B cell (primary cell): ENCODE measurements at places on chromosomes 6 and 20.

DNA sequence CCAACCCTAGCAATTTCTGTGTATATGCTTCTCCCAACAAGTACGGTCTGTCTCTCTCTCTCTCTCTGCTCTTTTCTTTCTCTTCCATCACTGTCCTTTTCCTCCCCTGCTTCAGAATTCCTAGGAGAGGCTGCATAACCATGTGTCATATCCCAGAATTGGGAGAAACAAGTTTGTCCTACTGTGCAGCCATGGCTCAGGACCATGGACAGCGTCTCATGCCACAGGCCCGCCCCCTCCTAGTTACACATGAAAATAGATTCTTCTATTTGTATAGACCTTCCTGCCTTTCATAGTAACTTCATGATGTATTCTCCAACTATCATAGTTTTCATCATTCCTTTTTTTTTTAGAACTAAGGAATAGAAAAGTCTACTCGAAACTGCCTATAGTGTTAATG, 98.0 kb downstream of the FNDC1 start:
- H3K27ac ChIP-seq = no peak overlapping the region
- H3K36me3 ChIP-seq = no peaks in the 10 kb centered on the region
- H3K27me3 ChIP-seq = no peaks in the 10 kb centered on the region
- no peak overlapping the region for H3K4me3 ChIP-seq
- H3K4me1 ChIP-seq = no peaks in the 10 kb centered on the region

DNA sequence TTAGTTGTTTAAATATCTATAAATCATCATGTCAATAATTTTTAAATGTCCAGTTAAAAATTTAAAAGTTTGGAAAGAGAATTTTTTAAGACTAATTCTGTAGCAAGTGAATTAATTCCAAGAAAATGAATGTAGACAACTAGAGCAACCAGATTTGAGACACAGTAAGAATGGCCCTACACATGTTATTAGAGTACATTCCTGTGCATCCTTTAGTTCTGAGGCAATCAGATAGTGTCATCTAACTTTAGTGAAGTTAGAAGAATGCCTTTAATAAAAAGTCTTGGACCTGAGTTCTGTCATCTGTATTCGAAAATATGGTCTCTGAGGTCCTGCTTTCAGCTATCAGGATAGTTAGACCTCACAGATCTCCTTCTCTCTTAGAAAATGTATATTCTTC, 63.7 kb downstream of the HIVEP2 start:
- no peaks in the 10 kb centered on the region for H3K27me3 ChIP-seq
- DNase-seq = no peak
- no peak overlapping the region for H3K4me3 ChIP-seq

DNA sequence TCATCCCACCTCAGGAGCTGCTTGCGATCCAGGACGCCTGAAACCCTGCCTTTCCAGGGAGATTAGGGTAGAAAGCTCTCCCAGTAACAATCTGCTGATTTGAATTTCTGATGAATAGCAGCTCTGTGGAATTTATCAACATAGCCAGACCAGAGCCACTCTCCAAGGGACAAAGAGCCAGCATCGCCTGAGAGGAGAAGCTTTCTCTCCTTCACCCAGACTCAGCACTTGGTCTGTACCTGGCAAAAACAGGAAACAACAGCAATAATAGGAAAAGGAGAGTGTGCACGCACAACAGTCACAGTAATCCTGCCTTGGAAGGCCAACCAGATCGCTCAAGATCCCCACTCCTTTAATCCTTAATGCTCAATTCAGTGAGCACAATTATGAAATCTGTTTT, 22.3 kb upstream of the ROS1 start:
- DNase-seq = no peak
- no peak overlapping the region for H3K4me3 ChIP-seq
- no peaks in the 10 kb centered on the region for H3K36me3 ChIP-seq
- peaks cover 17% of the 10 kb centered on the region for H3K27me3 ChIP-seq
- H3K27ac ChIP-seq = no peak overlapping the region

DNA sequence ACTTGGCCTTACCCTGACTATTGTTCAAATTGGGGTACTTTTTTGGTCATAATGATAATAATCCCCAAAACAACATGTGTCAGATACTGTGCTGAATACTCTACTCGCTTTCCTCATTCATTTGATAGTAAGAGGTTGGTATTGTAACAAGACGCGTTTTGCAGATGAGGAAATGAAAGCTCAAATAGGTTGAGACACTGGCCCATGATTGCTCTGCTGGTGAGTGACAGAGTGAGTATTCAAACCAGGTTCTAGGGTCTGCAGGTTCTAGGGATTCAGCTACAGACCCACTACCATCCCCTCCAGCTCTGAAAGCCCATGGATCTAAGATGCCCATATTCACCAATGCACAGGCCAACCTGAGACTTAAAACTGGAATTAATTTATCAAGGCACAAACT, 1.3 kb upstream of the ENPP4 start:
- peak; percentile 57 for DNase-seq
- no peak overlapping the region for H3K4me3 ChIP-seq
- no peak overlapping the region for H3K27ac ChIP-seq
- peaks cover 20% of the 10 kb centered on the region for H3K4me1 ChIP-seq
- H3K27me3 ChIP-seq = no peaks in the 10 kb centered on the region
- H3K36me3 ChIP-seq = no peaks in the 10 kb centered on the region

- peak; percentile 35 for DNase-seq
- peaks cover 55% of the 10 kb centered on the region for H3K27me3 ChIP-seq
- H3K36me3 ChIP-seq = no peaks in the 10 kb centered on the region
- no peak overlapping the region for H3K4me3 ChIP-seq
Measured at GRCh38 chr6:27237089-27237803, 10.3 kb upstream of the PRSS16 start.

- H3K27me3 ChIP-seq = no peaks in the 10 kb centered on the region
- H3K4me1 ChIP-seq = no peaks in the 10 kb centered on the region
- no peak for DNase-seq
- no peak overlapping the region for H3K4me3 ChIP-seq
- no peaks in the 10 kb centered on the region for H3K36me3 ChIP-seq
Measured at GRCh38 chr6:1191141-1191630, 120.7 kb upstream of the FOXQ1 start.

- H3K36me3 ChIP-seq = peaks cover 17% of the 10 kb centered on the region
- H3K27me3 ChIP-seq = no peaks in the 10 kb centered on the region
- no peaks in the 10 kb centered on the region for H3K4me1 ChIP-seq
- no peak overlapping the region for H3K27ac ChIP-seq
- no peak overlapping the region for H3K4me3 ChIP-seq
- DNase-seq = no peak
Measured at GRCh38 chr6:15642276-15642675, 20.6 kb downstream of the DTNBP1 start.
